ENCODE measurements at places on chromosomes 7 and 10.
A peak's percentile ranks its signal among the peaks of the same experiment; 100 is the strongest.

DNA sequence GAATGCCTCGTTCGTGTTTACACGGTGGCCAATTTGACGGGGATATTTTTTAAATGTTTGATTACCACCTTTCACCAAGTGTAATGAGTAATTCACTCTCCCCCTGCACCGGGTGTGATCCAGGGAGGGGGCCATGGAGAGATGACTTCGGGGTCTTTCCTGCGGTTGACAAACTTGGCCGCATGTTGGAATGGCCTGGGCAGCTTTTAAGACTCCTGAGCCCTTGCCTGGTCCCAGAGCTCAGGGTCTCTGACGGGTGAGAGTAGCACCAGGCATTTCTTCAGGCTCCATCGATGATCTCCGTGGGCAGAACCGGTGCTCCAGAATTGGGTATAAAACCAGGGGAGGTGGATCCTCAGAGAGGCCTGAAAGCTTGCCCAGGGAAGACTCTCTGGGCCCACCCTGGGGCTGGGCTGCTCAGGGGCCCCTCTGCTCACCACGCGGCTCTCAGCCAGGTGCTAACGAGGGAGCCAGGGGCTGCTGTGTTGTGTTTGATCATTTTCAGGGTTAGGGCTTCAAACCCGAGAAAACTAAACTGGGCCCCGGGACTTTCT is 882 bp downstream of the ZNF282 start:
- DNase-seq = no peak

GRCh38 chr10:131847241-131847783 is 53.5 kb upstream of the PPP2R2D start:
- DNase-seq = no peak

- no peak for DNase-seq
Observed at GRCh38 chr10:113463777-113464176, 89.1 kb upstream of the HABP2 start.

DNA sequence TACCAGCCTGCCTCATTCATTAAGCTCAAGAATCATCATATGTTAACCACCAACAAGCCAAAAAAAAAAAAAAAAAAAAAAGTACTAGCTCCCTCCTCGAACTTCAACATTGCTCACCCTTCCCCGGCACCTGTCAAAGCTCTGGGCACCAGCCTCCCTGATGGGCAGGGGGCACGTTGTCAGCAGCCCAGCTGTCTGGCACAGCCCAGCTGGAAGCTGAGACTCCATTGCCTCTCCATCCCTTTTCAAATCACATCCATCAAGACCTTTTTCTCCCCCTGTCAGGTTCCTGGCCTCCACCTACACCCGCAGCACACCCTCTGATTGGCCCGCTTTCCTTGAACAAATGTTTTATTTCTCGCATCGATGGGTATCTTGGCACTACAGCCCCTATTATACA is 913.3 kb upstream of the AUTS2 start:
- no peak for DNase-seq

DNA sequence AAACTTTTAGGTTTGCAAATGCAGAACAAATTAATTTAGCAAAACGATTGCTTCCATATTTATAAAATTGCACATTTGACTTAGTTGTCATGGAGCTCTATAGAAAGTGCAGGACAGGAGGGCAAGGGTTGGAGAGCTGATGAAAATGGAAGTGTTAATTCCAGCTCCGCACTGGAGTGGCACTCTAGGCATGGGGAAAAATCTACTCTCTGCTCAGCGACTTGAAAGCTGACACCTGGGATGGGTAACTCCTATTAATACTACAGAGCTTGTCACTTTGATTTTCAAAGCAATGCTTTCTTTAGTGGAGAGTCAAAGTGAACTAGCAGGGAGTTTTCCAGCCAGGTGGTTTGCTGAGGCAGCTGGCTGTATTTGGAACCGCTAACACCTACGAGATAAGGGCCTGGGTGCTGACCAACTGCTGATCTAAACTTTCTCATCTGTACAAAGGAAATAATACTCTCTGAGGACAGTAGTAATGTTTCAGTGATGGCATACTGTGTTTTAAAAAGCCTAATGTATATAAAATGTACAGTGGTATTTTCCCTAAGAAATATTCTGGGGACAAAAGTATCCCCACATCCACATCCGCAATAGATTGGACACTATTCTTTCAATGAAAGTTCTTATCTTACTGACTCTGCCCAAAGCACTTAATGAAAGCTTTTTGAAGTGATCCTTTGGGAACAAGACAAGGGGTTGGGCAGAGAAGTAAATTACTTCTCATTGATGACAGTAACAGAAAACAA is 444.3 kb downstream of the GPAM start:
- no peak for DNase-seq

- DNase-seq = peak; percentile 41
Observed at GRCh38 chr7:134954197-134955082, 31.9 kb upstream of the AGBL3 start.

GRCh38 chr7:149872419-149873073 is 1.2 kb upstream of the ATP6V0E2 start:
- DNase-seq = peak; percentile 32

GRCh38 chr10:53664282-53665019 is 891.9 kb upstream of the MBL2 start:
- no peak for DNase-seq

DNA sequence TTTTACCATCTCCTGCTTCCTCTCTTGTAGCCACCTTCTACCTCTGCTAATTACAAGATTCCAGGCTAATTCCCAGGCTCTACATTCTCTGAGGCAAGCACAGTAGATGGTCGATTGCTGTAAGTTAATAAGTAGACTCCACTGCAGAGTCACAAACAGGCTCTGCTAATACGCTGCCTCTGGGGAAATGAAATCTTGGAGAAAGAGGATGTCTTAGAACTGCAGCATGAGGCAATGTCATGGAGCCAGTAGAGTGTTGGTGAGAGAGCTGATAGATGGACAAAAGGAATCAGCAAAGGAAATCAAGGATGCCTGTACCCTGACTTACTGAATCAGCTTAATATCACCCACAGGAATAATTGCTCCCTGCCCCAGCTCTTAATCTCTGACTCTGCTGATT is 1260.3 kb downstream of the XPNPEP1 start:
- no peak for DNase-seq

- DNase-seq = no peak
Observed at GRCh38 chr7:47730142-47730541, 148.2 kb upstream of the TNS3 start.

DNA sequence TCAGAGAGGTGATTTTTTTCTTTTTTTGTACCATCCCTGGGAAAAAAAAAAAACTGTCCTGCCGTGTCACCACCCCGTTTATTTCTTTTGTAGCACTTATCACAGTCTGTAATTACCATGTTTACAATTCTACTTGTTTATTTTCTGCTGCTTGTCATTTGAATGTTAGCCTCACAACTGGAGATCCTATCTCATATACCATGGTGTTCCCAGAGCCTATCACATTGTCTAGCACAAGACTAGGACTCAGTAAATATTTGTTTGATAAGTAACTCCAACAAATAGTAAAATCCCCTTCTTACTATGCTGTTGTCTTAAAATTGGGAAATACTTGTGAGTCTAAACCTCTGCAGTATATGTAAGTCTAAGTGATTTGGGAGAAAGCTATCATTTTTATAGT is 36.0 kb downstream of the MKLN1 start:
- no peak for DNase-seq

- no peak for DNase-seq
Observed at GRCh38 chr10:57664815-57665214, 602.9 kb downstream of the IPMK start.

GRCh38 chr10:16909961-16910792 is 93.0 kb upstream of the RSU1 start:
- no peak for DNase-seq

GRCh38 chr7:104955276-104955675 is 58.7 kb upstream of the KMT2E start:
- DNase-seq = no peak

DNA sequence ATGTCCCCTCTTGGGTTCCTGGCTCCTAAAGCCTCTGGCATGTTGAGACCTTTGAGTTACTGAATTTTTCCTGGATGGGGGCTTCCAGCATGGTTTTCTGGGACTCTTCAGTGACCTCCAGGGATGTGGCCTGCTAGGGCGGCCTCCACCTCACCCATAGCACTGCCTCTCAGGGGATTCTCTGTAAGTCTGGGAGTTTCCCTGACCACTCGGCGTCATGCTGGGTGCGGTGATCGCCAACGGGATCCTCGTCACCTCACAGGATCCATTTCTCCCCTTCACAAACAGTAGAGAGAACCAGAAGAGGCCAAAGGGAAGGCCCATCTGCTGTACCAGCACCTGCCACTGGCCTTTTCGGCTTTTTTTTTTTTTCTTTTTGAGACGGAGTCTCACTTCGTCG is 84.3 kb downstream of the NPTX2 start:
- no peak for DNase-seq

DNA sequence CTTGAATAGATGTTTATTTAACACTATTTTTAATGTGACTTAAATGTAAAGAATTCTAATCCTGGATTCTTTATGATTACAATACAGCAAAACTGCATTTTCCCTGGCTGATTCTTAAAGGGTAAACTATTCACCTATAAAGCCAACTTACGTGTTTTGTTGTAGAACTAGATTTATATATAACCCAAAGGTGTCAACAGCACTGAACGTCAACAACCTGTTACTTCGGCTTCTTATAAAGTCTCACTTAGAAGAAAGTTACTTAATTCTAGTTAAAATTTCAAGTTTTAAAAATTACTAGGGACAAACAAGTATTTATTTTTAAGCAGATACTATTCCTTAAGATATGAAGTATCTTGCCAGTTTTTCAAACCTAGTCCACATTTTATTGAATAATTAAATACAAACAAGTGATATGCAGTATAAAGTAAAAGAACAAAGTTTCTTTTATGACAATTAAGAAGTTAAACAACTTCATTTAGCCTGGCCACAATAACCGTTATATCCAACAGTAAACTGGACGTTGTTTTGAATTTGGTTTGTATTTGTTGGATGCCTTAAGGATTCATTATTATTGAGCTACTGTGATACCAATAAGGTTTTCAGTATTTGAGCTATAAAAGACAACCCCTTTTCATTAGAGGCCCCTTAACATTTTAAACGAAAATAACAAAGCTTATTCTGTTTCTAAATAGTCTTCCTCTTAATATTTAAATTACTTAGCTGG is 83.1 kb downstream of the SNX10 start:
- DNase-seq = no peak

- DNase-seq = peak; percentile 11
Observed at GRCh38 chr10:47309408-47310089, 9.6 kb downstream of the GDF10 start.

DNA sequence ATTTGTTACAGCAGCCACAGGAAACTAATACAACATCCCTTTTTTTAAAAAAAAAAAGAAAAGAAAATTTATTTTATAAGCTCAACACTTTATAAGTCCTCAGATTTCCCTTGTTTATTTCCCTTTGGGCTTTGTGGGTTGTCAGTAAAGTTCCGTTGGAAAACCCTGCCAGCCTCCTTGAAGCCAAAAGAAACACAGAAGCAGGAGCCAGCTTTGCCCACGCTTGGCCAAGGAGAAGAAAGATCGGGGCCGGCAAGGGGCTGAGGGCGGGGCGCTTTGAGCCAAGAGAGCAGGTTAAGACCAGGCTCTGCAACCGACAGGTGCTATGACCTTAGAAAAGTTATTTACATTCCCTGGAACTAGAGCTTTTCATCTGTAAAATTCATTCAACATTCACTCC is 72.7 kb downstream of the RGS10 start:
- no peak for DNase-seq

- DNase-seq = peak; percentile 44
Observed at GRCh38 chr10:132329565-132330485, 2.2 kb upstream of the LRRC27 start.

DNA sequence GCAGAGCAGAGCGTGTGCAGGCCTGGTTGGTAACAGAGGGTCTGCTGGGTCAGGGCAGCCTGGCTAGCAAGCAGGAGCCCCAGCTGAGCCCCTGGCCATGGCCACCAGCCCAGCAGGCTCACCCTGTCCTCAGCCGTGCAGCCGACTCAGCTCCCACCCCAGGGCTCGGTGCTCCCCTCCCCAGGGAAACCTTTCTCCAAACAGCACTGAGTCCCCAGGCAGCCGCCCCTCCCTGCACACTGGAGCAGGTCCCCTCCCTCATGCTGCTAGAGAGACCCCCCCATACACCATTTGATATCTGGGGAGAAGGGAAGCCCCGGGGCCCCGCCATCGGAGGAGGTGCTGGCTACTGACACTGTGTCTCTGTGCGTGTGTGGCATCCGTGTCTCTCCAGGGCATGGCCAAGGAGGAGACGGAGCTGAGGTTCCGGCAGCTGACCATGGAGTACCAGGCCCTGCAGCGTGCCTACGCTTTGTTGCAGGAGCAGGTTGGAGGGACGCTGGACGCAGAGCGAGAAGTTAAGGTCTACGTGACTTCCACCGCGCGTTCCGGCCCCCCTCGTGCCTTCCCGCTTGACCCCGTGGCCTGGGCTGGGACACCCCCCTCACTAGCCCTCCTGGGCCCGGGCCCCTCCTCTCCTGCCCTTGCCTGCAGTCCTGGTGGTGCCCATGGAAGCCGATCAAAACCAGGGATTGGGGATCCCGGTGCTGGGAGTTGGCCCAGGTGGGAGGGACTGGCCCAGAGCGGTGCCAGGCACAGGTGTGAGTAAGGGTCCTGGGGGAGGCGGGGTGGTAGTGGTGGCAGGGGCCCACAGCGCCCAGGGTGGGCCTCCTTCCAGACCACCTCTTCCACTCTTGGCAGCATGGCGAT is 45.0 kb upstream of the DPYSL4 start:
- DNase-seq = no peak

GRCh38 chr7:33639552-33640197 is 265.7 kb upstream of the BMPER start:
- DNase-seq = no peak

- DNase-seq = no peak
Observed at GRCh38 chr10:23432166-23432565, 6.7 kb upstream of the OTUD1 start.

- peak; percentile 45 for DNase-seq
Observed at GRCh38 chr10:70925377-70926225, 37.2 kb upstream of the PCBD1 start.

DNA sequence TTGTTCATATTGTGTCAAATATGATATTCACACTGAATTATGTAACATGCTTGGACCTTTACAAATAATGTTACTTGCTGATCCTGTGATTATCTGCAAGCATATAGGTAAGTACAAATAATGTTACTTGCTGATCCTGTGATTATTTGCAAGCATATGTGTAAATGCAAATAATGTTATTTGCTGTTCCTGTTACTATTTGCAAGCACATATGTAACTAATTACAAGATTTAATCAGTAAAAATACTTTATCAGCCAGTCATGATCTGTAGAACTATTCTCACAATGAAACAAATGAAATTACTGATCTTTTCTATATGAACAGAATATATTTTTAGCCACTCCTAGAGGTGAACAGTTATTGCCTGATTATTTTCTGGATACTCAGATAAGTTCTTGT is 44.7 kb upstream of the NPY start:
- no peak for DNase-seq

DNA sequence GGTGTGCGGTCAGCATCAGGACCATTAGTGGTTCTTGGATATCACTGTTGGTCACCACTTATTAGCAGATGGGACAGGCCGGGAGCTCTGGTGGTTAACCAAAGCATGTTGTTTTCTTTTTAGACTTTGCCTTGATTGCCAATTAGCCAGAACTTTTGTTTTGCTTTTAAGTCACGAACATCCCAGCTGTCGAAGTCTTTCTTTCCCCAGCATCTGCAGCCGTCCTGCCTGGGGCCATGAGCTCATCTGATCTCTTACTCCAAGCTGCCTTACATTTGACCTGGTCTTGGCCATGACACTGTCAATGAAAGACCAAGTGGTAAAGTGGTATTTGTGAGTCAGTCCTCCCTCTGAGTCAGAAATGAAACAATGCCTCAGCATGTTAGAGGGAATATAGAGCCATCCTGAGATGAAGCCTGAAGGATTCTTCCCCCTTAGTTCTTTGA is 53.9 kb upstream of the CREB5 start:
- no peak for DNase-seq

- no peak for DNase-seq
Observed at GRCh38 chr10:84668186-84668763, 339.9 kb downstream of the CCSER2 start.
